ENCODE measurements at places on chromosomes 2 and 18.

- no peak for DNase-seq
Measured at GRCh38 chr2:130824492-130825061, 12.1 kb upstream of the ARHGEF4 start.

GRCh38 chr2:101473911-101474701 is 806 bp downstream of the RFX8 start:
- peak; percentile 28 for DNase-seq

DNA sequence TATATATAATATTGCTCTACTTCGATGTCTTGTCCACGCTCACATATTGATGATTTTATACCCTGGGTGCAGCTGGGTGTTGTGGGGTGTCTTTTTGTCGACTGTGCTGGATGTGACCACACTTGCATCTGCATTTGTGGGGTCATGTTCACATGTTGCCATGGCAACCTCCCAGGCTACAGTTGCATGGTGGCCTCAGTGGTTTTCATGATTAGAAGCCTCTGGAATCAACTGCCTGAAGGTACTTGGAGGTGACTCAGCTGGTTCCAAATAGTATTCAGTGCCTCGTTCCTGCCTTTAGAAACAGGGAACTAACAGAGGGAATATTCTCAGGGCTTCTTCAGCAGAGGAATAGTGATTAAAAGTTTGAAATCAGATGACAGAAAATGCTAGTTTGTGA is 166.3 kb upstream of the NYAP2 start:
- no peak for DNase-seq

- DNase-seq, result no peak
Measured at GRCh38 chr2:142742371-142743214, 134.9 kb upstream of the KYNU start.

DNA sequence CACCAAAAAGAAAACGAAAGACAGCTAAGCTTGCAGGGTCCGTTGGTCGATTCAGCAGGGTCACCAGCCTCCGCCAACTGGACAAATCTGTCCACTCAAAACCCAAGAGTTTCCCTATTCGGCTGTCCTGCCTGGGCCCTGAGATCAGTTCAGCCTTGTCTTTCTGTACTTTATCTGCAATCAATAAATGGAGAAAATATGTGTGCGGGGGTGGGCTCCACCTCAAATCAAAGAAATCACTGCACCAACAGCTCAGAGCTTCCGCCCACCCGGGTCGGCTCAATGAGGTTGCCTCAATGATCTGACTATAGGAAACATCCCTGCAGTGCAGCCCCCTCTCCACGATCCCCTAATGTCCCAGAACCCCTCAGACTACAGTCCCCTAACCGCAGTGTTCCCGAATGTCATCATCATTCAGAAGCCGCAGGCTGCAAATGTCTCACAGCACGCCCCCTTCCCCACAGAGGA is 447 bp downstream of the GGCX start:
- no peak for DNase-seq

DNA sequence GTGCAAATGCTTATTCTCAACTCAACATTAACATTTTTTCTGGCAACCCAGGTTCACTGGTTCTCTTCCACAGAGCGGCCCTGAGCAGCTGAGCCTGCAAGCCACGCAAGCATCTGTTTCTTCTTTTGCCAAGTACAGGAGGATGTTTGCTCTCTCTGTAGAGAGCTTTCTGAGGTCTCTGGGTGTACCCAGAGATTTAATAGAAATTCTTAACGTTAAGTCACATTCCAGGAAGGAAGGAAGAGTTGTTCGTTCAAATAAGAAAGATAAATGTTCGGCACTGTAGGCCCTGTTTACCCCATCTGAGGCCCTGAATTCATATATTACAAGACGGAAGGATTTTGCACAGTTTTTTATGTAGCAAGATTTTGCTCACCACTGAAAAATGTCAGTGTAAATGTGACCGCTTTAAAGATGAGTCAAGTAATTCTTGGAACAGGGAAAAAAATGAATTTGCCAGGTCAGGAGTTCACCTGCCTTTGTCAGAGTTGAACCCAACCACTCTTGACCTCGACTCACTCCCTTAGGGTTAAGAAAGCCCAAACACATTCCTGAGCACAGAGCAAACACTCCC is 30.1 kb downstream of the KCTD18 start:
- DNase-seq, result no peak

- no peak for DNase-seq
Measured at GRCh38 chr2:28377195-28377816, 15.4 kb upstream of the FOSL2 start.

DNA sequence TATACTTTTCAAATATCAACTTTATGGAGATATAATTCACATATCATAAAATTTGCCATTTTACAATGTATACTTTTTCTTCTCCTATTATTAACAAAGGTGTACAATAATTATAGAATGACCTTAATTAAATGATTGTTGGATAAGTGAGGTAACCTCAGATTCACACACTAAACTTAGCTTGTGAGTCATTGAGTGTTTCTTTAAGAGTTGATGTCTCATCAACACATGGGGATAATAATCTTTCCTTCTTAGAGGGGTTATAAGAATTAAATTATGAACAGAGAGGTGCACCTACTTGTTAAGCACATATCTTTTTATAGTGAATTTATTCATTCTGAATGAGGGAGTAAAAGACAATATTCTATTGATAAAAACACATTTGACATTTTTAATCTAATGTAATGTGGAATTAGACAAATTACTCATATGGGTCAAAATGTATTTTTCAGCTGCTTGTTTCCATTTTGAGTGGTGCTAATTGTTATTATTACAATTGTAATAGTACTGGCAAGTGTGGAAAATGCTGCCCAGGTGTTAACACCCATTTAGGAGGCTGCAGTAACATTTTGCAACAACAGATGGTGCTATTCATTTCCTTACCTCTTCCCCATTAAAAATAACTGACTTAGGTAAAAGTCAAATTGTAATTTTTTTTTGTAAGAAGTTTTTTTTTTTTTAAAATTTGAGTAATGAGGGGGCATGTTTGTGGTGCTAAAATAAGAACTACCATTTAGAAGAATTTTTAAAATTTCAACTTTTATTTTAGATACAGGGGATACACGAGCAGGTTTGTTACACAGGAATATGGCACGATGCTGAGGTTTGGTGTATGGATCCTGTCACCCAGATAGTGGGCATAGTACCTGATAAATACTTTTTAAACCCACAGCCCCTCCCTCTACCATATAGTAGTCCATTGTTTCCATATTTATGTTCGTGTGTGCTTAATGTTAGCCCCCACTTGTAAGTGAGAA is 32.1 kb upstream of the DYNAP start:
- no peak for DNase-seq

GRCh38 chr2:102478686-102479470 is 5.9 kb downstream of the SLC9A4 start:
- no peak for DNase-seq

- no peak for DNase-seq
Measured at GRCh38 chr2:128710729-128711128, 392.1 kb upstream of the HS6ST1 start.

- DNase-seq, result peak; percentile 1
Measured at GRCh38 chr18:79567481-79568147, 112.0 kb upstream of the CTDP1 start.

GRCh38 chr2:109348671-109349502 is 219.9 kb downstream of the SH3RF3 start:
- DNase-seq, result no peak

DNA sequence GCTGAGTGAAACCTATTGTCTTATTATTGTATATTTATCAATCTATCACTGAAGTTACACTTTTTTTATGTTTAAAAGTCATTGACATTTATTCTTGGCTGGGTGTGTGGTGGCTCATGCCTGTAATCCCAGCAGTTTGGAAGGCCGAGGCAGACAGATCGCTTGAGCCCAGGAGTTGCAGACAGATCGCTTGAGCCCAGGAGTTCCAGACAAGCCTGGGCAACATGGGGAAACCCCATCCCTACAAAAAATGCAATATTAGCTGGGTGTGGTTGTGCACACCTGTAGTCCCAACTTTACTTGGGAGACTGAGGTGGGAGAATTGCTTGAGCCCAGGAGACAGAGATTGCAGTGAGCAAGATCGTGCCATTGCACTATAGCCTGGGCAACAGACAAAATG is 97.8 kb downstream of the EPC2 start:
- DNase-seq, result no peak

DNA sequence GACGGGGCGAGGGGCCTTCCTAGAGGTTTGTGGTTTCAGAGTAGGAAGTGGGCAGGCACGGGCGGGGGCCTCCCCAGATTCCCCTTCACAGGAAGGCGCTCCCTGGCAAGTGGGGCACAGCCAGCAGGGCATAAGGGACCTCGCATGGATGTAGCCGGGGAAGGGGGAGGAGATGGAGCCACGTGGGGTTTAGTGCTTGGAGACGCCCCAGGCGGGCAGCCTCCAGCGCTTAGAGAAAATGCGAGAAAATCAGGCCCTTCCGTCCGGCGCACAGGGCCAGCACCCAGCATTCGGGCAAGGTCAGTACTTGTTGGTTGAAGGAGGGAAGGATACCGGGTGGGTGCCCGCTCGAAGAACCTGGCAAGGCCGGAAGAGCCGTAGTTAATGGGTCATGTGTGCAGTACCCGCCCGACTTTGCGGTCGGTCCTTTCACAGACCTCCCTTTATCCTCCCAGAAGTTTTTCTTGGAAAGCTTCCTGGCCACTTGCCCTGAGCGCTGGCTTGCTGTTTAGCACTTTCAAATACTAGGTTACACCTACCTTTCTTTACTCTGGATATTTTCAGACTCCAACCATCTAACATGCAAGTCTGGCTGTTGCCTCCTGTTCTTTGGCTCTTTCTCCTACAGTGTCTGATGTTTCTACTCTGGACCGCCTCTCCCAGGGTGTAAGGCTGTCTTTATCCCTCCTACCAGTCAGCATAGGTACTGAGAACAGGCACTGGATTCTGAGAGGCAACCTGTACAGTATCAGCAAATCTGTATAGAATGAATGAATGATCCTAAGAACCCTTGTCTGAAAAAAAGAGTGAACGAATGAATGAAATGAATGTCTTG is 78.1 kb downstream of the CIB4 start:
- peak; percentile 50 for DNase-seq

DNA sequence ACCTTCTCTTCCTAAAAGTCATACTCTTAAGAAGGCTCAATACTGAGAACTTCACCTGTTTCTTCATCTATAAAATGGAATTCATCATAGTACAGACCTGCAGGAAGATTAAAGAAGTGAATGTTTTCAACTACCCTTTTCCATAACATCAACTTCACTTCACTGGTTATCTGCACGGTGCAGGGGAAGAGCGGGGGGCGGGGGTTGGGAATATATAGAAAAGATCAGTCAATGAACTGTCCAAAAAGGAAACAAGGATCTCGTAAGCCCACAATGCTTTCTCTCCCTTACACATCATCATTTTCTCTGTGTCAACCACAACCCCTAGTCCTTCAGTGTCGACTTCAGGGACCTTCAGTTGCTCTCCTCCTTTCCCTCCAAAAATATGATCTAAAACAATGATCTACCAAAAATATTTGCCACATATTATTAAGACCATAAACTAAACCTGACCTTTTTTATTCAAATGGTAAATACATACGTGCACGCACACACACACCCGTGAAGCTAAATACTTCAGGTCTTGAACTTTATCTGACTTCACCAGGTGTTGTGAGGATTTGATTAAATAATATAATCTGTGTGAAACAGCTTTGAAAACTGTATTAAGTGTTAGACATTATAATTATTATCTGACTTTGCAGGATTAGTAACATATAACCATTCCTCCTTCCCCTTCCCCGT is 4.9 kb downstream of the MBOAT2 start:
- DNase-seq, result no peak

DNA sequence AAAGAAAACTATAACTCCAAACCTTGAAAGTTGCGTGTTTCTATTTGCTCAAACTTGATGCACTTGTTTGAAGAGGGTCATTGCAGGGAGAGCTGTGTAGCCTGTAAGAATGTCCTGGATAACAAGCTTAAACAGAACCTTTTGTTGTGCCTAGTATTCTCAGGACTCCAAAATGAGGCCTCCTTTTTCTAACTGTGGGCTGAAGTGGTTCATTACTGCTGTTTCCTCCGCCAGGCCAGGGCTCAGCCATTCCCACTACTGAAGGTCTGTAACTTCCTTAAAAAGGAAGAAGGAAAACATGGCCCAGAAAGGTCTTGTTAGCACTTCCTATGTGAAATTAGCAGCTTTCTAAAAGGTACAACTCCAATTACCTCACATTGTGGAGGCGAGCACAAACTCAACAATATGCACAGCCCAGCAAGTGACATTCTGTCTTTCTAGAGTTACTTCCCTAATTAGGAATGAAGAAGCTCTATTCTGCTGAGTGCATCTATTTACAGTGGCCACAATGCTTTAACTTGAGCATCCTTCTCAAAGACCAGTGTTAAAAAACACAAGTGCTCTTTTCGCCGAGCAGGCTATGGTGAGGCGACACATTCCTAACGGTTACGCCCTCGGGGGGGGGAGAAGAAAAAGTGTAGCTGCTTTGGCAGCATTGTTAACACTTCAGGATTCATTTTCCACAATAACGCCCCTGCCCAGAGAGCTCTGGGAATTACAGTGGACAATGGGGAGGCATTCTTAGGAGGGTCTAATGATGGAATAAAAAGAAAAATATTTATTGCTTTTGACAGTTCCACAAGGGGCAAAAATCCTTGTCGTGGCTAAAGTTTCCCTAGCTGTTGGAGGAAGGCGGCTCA is 136.9 kb upstream of the SIX3 start:
- DNase-seq, result no peak

DNA sequence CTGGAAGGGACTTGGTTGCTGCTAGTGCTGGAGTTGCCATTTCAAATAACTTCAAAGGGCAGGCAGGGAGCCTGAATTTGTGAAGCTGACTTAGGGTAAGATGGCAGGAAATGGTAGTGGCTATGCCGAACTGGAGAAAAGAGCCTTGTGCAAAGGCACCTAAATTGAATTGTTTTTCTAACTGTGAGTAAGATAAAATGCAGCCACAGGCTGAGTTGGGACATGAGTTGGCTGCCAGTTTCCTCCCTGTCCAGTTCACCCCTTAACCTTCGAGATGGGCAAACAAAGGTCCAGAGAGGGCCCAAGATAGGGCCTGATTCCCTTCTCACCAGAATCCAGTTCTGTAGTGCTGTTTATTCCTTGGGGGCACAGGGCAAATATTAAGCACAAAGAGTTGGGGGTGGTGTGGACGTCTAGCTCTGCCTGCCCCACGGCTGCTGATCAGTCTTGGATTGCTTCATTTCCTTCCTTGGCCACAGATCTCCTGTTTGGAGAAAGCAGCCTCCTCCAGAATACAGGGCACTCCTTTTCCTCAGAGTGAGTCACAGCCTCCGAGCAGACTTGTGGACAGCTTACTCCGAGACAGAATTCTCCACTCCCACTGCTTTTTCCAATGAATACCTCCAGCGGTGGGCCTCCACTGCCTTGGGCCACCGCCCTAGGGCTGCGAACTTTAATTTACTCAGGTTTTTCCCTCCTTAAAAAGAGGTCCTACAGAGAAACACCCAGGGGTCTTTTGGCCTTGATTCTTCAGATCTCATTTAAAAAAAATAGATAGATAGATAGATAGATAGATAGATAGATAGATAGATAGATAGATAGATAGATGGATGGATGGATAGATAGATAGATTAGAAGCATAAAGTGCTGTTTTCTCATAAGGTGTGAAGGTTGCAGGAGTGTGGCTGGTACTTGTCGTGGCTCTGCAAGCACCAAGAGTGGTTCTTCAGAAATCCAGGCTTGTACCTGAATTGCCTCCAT is 18.4 kb upstream of the SLC20A1 start:
- no peak for DNase-seq

Measured in NCI-H1105 (cell line).